ENCODE measurements at places on chromosomes 4 and X.

DNA sequence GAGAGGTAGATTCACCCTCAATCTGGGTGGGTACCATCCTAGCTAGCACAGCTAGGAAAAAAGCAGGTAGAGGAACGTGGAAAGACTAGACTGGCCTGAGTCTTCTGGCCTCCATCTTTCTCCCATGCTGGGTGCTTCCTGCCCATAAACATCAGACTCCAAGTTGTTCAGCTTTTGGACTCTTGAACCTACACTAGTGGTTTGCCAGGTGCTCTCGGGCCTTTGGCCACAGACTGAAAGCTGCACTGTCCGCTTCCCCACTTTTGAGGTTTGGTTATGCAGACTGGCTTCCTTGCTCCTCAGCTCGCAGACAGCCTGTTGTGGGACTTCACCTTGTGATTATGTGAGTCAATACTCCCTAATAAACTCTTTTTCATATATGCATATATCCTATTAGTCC is 36.4 kb upstream of the UGT2B4 start:
- DNase-seq = no peak

DNA sequence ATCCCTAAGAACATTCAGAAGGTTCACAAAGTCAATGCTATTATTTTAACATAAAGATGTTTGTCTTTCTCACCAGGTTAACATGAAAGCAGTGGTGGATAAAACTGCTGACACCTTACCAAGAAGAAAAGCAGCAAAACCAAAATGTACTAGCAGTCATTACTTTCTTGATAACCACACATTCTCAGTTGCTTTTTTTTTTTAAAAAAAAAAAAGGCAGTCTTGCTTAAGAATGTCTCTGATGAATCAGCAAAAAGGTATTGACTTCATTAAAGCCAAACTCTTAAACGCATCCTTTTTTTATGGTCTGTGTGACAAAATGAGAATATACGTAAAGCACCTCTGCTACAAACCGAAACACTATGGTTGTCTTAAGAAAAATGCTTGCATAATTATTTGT is 31.9 kb downstream of the CDKL2 start:
- peak; percentile 98 for DNase-seq

GRCh38 chrX:18415386-18415785 is 10.0 kb upstream of the CDKL5 start:
- DNase-seq = no peak

DNA sequence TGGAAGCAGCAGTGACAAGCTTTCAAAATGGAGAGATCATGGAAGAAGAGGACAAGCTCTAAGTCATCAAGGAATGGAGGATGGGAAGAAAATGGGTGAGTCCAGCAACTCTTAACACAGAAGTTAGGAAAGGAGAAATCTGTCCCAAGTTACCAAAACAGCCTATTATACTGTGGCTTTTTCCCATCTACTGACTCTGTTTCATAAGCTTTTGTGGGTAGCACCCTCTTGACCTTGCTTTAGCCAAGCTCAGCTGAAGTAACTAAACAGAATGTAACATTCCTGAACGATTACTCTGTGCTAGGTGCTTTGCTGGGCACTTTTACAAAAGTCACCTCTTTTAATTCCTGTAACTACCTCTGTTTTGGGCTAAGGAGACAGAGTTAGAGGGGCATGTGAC is 54.9 kb downstream of the MAP7D2 start:
- peak; percentile 33 for DNase-seq

DNA sequence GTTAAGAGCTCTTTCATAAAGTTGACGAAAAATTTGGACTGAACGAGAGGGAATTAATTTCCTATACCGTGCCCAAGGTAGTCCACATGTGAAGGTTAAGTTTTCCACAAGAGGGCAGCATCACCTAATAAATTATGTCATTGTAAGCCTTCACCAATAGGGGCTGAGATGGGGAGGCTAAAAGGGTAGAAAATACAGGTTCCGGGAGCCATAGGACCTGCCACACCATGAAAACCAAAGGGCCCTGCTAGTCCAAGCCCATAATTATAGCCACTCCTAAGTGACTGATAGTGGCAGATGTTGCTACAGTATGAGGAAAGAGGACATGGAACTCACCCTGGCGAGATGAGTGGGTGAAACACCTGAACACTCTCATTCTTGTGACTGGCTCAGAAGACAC is 122.2 kb downstream of the SHROOM4 start:
- peak; percentile 42 for DNase-seq

DNA sequence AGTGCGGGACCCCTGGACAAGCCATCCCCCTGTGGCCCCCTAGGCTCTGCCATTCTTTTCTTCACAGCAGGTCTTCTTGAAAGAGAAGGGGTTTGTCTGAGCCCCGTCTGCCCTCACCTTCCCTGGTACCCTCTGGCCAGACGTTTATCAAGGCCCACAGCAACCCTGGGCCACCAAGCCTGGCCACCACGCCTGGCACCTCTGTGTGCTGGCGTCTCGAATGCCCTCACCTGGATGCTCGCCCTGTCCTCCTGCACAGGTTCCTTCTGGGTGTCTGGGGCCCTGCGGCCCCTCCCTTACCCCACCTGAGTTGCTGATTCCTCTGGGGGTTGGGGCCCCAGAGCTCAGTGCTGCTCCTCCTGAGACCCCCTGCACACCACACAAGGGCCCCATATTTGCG is 25.1 kb downstream of the ADRA2C start:
- DNase-seq = no peak

GRCh38 chr4:188911199-188911598 is 772.0 kb downstream of the TRIML1 start:
- no peak for DNase-seq

DNA sequence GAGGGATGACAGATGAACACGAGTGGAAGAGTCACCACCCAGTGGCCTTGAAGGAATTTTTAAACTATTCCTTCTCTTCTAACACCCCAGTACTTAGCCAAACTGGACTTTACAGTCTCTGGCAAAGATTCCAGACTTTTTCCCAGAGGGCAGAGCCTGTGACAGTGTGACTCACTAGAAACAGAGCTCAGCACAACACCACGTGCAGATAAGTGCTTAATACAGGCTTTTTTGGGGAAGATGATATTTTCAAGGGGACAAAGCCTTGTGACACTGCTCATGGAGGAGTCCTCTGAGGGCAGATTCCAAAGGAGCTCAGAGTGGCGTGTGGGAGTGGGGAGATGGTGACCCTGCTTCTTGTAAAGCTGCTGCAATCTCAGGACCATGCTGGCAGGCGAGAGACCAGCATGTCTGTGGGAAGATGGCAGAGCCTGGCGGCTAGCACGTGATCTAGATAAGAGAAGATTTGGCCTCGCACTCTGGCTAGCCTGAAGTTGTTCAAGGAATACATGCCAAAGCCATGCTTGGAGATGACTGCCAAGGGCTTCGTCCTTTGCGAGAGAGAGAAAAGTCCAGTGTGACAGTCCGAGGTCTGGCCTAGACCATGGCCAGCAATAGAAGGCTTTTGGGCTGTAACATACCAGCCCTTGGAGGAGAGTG is 2.4 kb downstream of the RAB33A start:
- no peak for DNase-seq

DNA sequence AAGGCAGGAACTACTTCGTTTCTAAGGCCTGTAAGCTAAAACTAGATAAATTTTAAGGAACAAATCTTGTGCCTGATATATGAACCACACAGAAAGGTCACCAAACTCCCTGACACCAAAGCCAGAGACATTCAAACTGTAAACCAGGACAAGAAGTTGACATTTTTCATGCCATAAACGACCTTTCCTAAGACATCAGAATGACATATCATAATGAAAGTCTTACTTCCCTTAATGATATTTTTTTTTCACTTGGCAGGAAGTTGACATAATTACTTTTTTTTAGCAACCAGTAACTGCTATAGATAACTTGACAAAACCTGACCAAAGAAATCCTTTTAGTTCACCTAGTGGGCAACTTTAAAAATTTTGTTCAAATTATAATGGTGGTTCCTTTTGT is 231.5 kb upstream of the AGTR2 start:
- DNase-seq = peak; percentile 46
